Caco-2 (cell line): ENCODE measurements at places on chromosomes 3 and 15. TPM values are rescaled to one million over a fixed set of nuclear protein-coding genes. Genes with fewer than 3 reads are reported as not detected.

DNA sequence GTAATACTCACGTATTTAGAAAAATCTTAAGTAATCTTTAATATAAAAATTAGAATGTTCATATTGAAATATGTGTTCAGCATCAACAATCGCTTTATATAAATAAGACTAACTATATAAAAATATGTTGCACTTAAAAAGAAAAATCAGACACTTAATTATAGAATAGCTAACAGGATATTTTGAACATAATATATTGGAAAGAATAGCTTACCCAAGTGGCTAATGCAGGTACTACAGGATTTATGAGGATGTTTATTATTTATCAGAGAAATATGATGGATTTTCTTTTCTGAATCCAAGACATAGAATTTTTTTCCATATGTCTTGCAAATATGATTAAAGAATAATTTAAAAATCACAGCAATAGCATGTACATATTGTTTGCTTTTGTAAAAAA lies 567.9 kb upstream of the GBE1 start:
- no peak for DNase-seq
- no peak overlapping the region for H3K4me3 ChIP-seq
- no peak overlapping the region for H3K27ac ChIP-seq
- no peaks in the 10 kb centered on the region for H3K36me3 ChIP-seq

- peak overlapping the region; percentile 50 for H3K4me3 ChIP-seq
- H3K36me3 ChIP-seq: no peaks in the 10 kb centered on the region
- peaks cover 4% of the 10 kb centered on the region for H3K27me3 ChIP-seq
- DNase-seq: no peak
These were observed 1.3 kb downstream of the CAMK2N2 start for GRCh38 chr3:184259878-184260723.

- no peaks in the 10 kb centered on the region for H3K36me3 ChIP-seq
- H3K27me3 ChIP-seq: no peaks in the 10 kb centered on the region
- DNase-seq: peak; percentile 70
- peak within 1 kb of the TSS; percentile 71 for H3K4me3 ChIP-seq
- H3K27ac ChIP-seq: no peak within 1 kb of the TSS
These were observed at the start of gene SLC30A4 for GRCh38 chr15:45522328-45523165. Gene SLC30A4 (minus strand): TSS chr15:45522755. CDS start chr15:45522354, 401 bp downstream.

DNA sequence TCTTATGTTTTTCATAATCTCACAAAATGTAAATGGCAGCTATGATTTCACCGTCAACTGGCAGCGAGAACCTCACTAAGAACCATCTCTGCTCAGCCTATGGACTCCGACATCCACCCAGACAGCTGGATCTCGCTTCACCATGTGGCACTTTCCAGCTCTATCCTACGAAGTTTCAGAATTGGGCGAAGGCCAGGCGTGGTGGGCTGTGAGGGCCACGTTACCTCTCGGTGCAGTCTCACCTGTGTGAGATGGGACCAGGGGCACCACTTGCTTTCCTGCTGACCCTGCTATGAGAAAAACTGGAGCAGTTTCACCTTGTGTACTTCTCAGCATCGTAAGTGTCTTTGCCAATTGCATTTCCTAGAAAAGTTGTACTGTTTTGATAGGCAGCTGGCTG lies 32.3 kb downstream of the CHDH start:
- no peak overlapping the region for H3K27ac ChIP-seq
- H3K4me1 ChIP-seq: no peaks in the 10 kb centered on the region
- no peak overlapping the region for H3K4me3 ChIP-seq
- no peaks in the 10 kb centered on the region for H3K27me3 ChIP-seq

TGM5 gene
- not detected in 2 replicates for total RNA-seq

GRCh38 chr3:17195856-17196604 lies 311.3 kb downstream of the PLCL2 start:
- H3K36me3 ChIP-seq: no peaks in the 10 kb centered on the region
- no peak overlapping the region for H3K27ac ChIP-seq
- H3K4me3 ChIP-seq: no peak overlapping the region
- no peak for DNase-seq
- no peaks in the 10 kb centered on the region for H3K27me3 ChIP-seq
